ENCODE measurements at places on chromosomes 1 and 21.

GRCh38 chr21:31346256-31346821 lies 2.3 kb upstream of the TIAM1 start:
- DNase-seq: no peak

DNA sequence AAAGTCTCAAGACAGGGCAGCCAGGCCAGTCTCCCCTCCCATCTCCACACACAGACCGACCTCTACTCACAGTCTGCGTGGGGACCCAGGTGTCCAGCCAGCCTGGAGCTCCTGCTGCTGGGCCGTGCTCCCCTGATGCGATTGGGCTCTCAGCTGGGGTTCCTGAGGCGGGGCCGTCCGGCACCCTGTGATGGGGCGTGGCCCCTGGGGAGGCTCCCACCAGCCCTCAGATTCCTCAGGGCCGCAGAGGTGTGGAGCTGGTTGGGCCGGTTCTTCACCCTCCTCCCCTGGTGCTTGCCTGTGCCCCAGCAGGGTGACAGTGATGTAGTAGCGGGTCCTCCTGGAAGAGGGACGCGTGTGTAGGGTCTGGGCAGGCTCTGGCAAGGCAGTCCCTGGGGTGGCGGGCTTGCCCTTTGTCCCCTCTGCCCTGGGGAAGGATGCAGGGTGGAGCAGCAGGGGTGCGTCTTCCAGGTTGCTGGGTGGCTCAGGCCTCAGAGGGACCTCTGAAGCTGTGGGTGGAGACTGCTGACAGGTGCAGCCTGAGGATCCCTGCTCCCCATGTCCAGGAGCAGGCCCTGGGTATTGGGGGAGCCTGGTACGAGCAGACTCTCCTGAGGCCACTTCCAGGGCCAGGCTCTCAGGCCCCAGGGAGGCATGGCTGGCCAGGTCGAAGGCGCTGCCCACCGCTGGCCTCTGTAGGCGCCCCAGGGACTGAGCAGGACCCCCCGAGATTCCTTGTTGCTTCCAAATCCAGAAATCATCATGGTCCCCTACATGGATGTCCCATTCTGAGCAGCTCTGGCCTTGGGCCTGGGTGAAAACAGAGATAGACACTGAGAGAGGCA lies at the start of gene CRYBG2:
CRYBG2 (minus strand) TSS at position 155 of the 845 bp plus-strand sequence. CDS start 7,473 bp downstream, outside the sequence.
- no peak for DNase-seq

DNA sequence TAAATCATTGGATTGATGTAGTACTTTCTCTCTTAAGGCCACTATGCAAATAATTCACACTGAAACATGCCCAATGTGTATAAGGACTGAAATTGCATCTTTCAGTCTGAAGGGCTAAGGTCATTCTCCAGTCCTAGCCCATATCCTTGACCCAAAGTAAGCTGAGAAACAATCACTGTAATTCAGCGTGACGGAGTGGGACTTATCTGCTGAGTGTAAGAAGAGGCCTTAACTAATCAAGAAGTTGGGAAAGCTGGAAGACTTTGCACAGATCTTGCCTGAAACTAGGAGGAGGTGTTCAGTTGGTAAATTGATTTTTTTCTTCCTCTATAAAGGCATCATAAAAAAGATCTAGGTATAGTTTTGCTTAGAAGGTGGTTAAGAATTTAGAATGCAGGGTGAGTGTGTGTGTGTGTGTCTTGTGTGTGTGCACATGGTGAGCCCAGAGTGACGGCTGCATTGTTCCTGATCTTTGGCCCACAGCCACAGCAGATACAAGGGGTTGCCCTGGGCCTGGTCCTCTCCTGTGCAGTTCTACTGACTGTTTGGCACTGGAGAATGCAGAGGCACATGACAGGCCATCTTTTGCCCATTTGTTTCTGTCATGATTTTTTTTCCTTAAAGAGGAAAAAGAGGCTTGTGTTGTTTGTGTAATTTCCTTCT lies 13.3 kb upstream of the PPP2R5A start:
- no peak for DNase-seq

- no peak for DNase-seq
These were observed 14.1 kb downstream of the ALPL start for GRCh38 chr1:21523297-21523813.

DNA sequence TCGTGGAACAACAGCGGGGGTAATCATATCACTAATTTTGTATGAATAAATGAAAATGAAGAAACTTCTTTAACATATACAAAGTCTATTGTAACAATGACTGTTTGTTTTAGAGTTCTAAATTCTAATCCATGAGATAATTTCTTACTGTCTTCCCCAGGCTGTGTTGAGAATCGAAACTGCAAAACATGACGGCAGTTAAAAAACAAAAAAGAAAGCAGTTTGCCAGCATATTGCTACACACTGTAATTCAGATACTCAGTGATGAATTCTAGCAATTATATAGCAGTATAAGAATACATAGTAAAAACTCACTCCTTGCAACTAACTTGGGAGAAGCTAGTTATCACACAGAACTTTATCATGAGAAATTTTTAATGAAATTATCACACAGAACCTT lies 22.1 kb downstream of the INSL5 start:
- DNase-seq: no peak

- peak; percentile 47 for DNase-seq
These were observed 948 bp downstream of the SEMA4A start for GRCh38 chr1:156154317-156154749.

DNA sequence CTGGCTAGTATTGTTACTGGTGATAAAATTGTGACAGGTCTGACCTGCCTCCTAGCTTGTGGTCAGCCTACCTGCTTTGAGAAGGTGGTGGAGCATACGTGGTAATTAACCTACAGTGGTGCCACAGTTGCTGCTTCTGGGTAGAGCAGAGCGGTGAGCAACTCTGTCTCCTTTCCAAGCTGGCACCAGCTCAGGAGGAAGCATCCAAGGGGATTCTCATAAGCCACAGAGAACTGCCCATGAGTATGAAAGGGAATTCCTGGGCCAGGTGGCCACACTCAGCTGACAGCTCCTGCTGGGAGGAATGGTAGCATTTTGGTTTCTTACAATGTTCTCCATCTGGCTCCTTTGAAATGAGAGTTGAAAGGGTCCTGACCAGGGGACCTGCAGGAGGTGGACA lies 39.4 kb downstream of the ATP2B4 start:
- DNase-seq: no peak

DNA sequence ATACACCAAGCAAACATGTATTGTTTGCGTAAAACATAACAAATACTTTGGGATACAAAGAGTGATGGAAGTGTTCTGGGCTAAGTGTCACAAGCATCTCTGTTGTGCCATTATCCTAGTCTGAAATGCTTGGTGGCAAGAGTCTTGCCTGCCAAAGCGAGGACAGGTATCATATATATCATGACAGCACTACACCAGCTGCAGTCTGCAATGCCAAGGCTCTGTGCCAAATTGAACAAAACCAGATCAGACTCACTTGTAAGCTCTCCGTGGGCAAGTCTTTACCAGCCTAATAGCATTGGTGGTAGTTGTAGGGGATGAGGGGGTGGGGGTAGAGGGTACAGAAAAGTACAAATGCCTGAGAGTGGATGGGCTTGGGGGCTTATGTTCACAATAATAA lies 119.2 kb downstream of the RWDD3 start:
- no peak for DNase-seq

DNA sequence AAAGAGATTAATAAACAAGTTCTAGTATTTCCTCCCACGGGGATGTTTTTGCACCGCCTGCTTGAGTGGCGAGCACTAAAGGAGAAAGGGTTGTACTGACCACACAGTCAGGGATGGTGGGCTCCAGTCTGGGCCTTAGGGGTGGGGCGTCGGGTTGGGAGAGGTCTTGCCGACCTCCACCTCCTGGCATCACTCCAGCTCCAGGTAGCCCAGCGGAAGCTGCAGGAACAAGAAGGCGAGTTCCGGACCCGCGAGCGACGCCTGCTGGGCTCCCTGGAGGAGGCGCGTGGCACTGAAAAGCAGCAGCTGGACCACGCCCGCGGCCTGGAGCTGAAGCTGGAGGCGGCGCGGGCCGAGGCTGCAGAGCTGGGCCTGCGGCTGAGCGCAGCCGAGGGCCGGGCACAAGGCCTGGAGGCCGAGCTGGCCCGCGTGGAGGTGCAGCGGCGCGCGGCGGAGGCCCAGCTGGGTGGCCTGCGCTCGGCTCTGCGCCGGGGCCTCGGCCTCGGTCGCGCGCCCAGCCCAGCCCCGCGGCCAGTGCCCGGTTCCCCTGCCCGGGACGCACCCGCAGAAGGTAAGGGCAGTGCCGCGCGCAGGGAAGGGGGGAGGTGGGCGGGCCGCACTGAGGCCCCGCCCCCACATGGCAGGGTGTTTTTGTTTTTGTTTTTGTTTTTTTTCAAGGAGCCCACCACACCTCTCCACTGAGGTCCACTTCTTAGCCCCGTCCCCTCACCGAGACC lies 19.7 kb downstream of the MFAP2 start:
- DNase-seq: peak; percentile 70

- no peak for DNase-seq
These were observed 183.6 kb upstream of the KIAA0040 start for GRCh38 chr1:175376194-175376593.

GRCh38 chr1:36208978-36209703 lies 15.1 kb upstream of the THRAP3 start:
- no peak for DNase-seq

DNA sequence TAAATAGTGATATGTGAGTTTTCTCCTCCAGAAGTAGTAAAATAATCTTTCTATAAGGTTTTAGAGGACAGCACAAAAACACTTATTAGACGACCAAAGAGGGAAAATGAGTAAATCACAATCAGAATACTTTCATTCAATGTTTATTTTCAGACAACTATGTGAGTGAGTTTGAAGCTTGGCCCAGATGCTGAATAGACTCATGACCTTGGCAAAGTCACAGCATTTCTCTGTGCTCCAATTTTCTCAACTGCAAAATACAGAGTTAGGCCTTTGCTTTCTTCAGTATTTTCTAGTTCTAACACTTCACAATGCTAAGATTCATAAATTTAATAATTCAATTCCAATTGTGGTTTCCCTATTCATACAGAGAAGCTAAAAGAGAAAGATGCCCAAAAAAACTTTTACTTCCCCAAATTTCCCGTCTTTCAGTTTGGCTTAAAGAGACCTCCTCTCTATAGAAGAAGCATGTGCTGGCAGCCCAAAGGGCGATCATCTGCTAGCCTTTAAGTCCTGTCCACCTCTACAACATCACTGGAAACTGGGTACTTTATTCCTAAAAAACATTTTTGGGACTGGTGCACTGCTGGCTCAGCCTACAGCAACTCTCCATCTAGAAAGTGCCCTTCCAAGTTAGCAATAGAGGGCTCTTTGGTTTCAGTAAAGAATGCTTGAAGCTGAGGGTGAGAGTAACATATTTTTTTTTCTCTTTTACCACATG lies 116.8 kb upstream of the GORAB start:
- DNase-seq: no peak

DNA sequence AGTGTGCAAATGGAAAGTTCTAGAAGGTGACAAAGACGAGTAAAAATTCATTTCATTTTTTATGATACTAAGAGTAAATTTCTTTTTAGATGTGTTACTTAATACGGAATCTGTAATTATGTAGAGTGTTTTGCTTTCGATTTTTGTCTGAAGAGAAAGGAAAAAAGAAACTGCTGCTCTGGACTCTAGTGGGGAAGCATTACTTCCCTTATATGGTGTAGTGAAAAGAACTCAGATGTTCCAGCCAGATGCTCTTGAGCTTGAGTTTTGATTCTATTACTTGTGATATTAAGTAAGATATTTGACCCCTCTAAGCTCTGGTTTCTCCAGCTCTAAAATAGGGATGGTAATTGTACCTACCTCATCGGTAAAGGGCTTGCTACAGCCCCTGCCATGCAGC lies 12.2 kb upstream of the GPR161 start:
- no peak for DNase-seq

DNA sequence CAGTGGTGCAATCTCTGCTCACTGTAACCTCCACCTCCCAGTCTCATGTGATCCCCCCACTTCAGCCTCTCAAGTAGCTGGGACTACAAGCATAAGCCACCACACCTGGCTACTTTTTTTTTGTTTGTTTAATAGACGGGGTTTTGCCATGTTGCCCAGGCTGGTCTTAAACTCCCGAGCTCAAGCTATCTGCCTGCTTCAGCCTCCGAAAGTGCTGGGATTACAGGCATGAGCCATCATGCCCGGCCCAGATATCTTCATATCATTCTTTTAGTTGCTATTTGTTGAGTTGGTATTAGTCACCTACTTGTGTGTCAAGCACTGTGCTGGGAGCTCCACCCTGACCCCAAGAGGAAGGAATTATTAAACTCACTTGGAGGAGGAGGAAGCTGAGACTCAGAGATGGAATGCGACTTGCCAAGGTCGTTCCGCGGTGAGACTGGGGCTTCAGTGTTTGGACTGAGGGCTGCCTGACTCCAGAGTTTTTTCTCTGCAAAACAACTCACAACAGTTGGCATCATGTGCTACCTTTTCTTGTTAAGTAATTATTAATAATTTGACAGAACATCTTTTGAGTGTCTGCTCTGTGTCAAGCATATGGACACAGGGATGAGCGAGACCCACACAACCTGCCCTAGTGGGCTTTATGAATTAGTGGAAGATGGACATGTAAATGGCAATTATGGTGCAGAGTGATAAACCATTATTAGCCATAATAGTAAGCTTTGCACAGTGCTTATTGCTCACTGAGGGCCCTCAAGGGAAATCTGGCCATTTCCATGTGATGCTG lies 132.0 kb downstream of the FOXD2 start:
- DNase-seq: no peak

GRCh38 chr1:9368356-9368755 lies 75.7 kb downstream of the SPSB1 start:
- DNase-seq: no peak

DNA sequence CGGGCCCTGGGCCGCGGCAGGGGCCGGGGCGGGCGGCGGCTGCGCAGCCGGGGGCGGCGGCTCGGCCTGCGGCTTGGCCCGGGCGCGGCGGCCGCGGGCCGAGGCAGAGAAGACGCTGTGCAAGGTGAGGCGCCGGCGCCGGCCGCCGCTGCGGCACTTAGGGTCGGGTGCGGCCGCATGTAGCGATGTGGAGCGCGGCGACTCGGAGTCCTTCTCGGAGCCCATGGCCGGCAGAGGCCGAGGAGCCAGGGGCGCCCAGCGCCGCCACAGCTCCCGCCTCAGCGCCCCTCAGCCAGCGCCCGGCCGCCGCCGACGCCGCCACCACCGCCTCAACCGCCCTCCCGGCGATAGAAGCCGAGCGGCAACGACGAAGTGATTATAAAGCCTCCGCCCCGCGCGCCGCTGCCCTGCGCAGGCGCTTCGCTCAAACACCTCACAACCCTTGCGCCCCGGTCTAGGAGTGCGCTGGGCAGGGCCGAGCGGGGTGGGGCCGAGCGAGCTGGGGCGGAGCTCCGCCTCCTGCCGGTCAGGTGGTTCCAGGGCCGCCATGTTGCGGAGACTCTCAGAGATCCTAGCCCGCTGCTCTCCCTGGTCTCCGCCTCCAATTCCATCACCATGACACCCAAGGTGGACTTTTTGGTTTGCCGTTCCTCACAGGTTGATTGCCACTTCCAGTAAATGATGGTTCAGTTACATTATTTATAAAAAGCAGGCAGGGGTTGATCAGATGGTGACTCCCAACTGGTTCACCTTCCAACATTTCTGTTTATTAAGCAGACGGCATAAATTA lies at the start of gene RNF19B:
RNF19B (minus strand) TSS at position 349 of the 790 bp plus-strand sequence; CDS start at position 225, 124 bp downstream.
- DNase-seq: peak; percentile 95

DNA sequence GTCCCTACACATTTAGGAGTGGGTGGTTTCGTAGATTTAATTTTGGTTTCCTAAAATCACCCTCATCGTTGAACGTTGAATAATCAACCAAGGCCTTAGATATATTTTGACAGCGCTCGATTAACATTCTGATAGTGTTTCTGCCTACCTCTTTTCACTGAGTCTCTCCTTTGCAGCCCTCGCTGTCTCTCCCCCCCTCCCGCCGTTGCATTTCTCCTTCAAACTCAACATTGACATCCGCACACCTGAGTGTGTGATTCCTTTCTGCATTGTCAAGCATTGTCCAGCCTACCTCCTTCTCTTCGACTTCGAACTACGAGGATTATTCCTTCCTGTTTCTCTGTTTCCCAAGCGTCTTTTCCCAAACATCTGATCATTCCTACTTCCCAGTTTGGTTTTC lies 1.8 kb upstream of the ADAMTS1 start:
- no peak for DNase-seq
